ENCODE measurements at places on chromosomes 7 and 10.

DNA sequence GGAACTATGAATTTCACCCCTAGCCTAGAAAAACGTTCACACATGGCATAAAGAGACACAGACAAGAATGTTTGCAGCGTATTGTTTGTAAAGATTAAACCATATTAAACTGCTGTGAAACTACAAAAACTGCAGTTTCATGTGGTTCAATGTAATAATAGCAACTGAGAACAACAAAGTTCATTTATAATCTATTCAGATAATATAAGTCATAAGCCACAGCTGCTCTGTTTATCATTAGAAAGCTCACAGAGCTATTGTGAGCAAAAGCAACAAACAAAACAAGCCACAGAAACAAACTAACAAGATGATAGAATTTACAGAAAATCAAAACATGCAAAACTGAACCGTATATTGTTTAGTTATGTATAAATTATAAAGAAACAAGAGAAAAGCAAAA is 113.5 kb downstream of the AHR start:
- DNase-seq, result no peak

GRCh38 chr10:115762029-115762428 is 511.0 kb downstream of the GFRA1 start:
- no peak for DNase-seq

- no peak for DNase-seq
Measured at GRCh38 chr10:77835669-77836086, 90.9 kb downstream of the DLG5 start.

- DNase-seq, result no peak
Measured at GRCh38 chr7:118239014-118239413, 14.5 kb downstream of the ANKRD7 start.

DNA sequence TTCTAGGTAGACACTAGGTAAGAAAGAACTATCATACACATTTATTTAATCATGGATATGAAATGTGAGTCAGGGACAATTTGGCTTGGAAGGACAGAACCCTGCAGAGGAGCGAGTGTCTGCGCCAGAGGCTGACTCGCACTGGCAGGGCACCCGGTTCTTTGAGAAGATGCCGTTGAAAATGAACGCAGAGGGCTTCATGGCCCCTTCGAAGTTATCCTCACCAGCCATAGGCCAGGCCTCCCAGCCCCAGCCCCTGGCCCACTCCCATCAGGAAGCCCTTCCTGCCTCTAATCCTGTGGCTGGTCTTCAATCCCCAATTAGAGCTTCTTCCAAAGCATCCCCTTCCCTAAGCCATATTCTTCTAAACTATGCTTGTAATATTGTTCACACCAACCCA is 239.8 kb downstream of the TCERG1L start:
- no peak for DNase-seq

DNA sequence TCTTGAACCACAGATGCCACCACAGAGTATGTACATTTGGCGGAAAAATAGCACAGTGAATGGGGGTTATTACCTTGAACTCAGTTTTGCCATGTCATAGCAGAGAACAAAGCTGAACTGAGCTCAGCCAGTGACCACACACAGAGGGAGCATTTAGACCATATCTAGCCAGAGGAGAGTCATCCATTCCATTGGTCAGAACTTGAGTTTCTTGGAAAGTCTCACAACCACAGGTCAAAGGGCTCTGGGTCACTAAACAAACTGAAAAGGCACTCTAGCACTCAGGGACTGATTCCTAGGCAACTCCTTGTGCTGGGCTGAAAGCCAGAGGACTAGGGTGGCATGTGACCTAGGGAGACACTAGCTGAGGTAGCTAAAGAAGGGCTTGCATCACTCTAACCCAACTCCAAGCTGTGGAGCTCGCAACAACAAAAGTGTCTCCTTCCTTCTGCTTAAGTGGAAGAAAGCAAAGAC is 239.7 kb upstream of the SEMA3D start:
- DNase-seq, result no peak

GRCh38 chr7:78770422-78771410 is 682.8 kb downstream of the MAGI2 start:
- DNase-seq, result no peak

DNA sequence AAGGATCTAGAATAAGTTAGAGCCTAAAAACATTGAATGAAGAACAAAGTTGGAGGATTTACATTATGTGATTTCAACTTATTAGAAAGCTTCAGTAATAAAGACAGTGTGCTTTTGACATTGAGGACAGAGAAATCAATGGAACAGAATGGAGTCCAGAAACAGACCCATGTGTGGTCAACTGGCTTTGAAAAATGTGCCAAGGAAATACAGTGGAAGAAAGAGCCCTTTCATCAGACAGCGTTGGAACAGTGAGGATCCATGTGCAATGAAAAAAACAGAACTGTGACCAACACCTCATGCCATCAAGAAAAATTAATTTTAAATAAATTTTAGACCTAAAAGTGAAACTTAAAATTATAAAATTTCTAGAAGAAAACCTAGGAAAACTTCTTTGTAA is 50.6 kb upstream of the LRRC18 start:
- DNase-seq, result no peak

DNA sequence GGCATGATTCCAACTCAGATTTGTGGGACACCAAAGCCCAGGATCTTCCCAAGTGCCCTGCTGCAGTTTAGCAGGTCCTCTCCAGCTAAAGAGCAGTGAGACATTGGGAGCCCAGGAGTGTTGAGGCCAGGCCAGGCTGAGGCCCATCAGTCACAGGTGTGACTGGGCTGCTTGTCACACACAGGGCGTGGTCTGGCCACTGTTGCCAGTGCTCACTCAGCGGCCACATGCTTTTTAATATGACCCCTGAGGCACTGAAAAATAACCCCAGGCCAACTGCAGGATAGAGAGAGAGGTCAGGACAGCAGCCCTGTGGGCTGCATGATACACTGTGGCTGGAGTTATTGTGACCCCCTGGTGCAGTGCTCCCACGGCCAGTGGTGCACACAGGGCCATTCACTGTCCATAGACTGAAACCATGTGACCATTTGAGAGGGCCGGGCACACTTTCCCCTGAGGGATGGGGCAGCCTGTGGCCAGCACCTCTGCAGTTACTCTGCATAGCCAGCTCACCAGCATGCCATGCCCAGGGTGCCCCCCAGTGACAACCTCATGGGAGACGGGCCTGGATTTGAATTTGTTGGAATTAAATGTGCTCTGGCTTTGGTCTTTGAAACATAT is 4.2 kb downstream of the GDF2 start:
- no peak for DNase-seq

GRCh38 chr10:123945325-123945920 is 53.8 kb upstream of the CPXM2 start:
- DNase-seq, result no peak

DNA sequence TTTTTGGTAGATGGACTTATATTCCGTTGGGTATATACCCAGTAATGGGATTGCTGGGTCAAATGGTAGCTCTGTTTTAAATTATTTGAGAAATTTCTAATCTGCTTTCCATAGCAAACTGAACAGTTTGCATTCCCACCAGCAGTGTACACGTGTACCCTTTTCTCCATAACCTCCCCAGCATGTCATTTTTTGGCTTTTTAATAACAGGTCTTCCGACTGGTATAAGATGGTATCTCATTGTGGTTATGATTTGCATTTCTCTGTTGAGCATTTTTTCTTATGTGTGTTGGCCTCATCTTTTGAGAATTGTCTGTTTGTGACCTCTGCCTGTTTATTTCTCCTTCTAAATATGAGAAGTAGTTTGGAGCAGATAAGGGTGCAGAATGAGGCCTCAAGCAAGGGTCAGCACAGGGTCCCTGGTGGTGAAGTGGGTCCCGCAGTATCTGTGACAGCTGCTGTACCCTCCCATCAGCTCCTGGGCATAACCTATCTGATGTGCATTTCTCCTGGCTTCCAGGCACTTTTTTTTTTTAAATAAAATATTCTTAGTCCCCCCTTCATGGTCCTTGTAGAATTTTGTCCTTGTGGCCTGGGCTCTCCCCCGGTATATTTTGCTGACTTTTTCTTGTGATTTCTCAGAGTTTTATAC is 73.5 kb downstream of the PROSER2 start:
- DNase-seq, result no peak

DNA sequence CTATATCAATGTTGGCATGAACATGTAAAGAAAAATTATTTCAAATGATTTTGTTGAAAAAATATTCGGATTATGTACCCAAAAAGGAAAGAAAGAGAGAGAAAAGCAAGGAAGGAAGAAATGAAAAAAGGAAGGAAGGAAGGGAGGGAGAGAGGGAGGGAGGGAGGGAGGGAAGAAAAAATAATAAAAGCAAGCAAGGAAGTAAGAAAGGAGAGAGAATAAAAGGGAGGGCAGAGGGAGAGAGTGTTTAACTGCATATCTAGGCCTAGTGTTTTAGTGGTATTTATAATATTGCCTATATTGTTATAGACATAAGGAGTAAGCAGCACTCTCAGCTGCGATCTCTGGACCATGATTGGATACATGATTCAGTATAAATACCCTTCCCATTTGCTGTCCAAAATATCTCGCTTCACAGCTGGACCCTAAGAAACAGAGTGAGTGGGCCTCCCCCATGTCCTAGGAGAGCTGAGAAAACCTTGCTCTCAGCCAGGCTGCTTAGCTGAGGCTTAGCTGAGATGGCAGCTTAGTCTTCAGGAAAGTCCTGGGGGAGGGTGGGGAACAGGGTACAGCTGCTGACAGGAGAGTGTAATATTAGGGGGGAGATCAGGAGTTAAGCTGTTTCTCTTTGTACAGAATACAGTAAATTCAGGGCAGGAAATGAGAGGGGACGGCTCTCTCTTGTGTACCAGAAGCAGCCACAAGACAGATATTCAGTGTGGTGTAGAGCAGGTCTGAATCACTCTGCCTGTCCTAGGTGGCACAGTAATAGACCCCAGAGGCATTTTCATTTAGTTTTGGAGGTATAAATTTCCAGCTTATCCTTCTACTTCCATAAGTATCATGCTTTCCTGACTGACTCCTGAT is 66.8 kb upstream of the TARP start:
- no peak for DNase-seq

DNA sequence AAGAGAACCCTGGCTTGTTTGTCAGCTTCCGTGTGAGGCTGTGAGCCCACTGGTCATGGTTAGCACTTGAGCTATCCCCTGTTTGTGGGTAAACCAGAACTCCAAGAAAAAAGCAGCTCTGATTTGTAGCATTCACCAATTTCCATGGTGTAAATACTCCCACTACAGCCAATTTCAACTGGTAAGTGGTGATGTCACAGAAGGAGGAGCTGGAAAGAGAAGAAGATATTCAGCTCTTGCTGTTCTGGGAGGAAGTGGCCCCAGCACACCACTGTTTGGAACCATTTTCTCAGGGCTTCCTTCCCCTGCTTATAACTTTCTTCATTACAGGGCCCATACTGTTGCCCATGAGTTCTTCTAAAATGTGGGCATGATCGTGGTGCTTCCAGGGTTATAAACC is 500.1 kb upstream of the ZMIZ1 start:
- no peak for DNase-seq

DNA sequence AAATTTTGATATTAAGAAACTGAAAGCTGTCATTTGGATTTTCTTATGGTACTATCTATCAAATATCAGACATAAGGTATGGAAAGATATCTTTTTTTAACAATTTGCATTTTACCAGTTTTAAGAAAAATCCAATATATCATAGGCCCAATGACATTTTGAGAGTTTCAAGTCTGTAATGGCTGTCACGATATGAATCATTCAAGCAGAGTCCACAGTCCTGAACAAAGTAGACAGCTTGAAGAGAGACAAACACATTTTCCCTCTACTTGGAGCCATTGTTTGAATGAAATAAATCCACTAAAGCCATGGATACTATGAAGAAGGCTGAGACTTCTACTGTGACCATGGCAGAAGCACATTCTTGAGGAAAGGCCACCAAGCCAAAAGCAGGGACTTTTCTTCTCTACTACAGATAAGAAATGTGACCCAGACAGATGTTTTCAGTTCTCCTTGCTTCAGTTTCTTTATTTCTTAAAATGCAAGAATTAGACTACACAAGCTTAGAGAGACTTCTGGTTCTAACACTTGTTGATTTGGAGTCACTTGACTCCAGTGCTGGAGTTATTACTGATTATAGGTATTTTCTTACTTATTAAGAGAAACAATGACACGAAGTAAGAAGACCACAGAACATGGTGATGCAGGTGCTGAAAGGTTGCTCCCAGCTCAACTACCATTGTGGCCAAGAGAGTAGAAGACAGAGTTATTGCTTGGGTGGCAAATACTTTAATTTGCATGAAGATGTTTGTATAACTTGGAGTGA is 429.1 kb downstream of the KIF20B start:
- DNase-seq, result no peak

- DNase-seq, result no peak
Measured at GRCh38 chr10:72490951-72491350, 134.9 kb downstream of the MICU1 start.

GRCh38 chr7:80105701-80106408 is 28.8 kb upstream of the GNAI1 start:
- DNase-seq, result no peak

DNA sequence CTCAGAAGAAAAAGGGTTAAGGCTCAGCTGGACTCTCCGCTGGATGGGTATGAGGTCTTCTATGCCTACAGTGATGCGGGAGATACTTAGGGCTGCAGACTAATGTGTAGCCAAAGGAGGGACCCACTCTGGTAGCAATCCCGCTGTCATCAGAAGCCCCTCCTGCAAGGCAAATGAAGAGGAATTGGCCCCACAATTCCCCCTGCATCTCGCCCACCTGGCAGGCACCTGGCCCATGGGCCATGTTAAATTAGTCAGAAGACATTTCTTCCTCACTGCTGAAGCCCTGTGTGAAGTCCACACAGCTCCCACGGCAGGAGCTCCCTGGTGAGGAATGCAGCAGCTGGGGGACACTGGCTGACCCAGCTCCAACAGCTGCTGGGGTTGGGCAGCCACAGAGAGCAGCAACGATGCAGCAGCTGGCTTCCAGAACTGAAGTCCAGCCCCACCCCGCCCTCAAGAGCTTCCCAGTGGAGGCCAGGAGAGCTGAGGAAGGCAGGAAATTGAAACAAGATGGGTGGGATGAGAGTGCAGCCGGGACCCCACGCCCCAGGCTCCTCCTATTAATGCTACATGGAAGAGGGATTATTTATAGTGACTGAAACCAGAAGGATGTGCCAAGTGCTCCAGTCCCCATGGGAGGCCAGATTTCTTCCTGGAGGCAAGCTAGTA is 5.5 kb downstream of the VSTM4 start:
- no peak for DNase-seq

GRCh38 chr7:5630670-5631069 is 150.8 kb downstream of the RNF216 start:
- no peak for DNase-seq

DNA sequence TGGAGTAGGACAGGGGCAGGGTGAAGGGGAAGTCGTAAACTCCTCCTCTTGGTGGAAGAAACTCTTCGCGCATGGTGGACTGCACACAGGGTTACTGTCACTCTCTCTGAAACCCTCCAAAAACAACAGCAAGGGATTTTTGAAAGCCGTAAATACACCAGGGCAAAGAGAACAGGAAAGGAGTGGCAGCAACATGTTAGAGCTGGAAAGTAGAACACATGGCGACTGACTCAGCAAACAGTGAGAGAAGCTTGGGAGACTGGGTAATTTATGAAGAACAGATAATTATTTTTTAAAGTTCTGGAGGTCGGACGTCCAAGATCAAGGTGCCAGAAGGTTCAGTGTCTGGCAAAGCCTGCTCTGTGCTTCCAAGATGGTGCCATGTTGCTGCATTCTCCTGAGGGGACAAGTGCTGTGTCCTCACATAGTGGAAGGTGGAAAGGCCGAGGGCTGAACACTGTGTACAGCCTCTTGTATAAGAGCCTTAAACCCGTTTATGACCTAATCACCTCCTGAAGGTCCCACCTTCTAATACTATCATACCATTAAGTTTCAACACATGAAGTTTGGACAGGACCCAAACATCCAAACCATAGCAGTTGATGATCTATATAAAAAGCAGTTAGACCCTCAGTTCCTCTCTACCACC is 22.5 kb upstream of the C10orf53 start:
- no peak for DNase-seq

Measured in activated T-cell treated with anti-CD3 and anti-CD28 coated beads for 1 hour (primary cell).